GM10248 (cell line): ENCODE measurements at places on chromosomes 16 and 17.

GRCh38 chr16:79265701-79266100, 334.8 kb downstream of the MAF start:
- no peak for DNase-seq

DNA sequence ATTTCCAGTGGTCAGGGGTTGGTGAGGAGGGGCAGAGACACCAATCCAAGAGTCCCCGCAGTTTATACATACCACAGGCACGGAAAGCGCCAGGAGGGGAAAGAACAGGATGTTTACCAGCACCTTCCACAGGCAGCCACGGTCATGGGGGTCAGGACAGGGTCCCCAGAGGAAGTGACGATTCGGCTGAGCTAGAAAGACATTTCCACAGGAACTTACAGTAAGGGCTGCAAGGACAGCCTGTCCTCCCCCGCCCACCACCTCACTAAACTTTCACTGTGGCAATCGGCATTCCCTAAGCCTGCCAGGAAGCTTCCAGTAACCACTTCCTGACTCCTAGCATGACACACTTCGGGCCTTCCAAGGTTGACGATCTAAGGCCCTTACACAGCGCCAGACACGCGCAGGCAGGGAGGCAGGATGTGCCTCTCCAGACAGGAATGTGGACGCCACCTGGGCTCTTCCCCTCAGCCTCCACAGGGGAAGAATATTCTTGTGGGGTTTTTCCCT, 1.2 kb upstream of the MT2A start:
- DNase-seq, result no peak

- DNase-seq, result no peak
These were observed 298.4 kb downstream of the MAP2K6 start for GRCh38 chr17:69712801-69713311.

GRCh38 chr16:67730326-67730725, 11.2 kb upstream of the GFOD2 start:
- DNase-seq, result no peak

DNA sequence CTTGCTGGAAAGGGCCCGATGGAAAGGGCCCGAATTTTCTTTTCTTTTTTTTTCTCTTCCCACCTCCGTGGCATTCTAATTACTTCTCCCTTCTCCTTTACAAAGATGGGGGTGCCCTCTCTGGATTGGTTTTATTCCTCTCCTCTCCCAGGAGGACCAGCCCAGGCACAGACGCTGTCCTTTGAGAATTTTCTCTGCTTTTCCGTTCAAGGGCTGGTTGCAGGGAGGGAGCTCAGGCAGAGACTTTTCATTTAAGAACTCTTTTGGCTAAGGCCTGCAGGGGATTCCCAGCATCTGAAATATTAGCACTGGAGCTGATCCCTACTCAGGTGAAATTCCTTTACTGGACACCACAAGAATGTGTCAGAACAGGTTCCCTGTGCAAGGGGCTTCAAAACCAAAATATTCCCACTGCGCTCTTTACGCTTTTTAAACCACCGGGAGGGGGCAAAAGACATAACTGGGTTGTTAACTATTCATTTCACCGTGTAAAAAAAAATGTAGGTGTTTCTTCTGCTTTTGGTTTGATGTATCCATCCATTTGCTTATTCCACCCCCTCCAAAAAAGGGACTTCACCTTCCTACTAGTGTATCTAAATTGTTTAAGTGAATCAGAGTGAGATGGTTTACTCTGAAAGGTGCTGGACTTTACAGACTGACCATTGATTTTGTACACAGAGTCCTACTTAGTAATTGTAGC, 1.4 kb downstream of the NFAT5 start:
- DNase-seq, result peak; percentile 54

DNA sequence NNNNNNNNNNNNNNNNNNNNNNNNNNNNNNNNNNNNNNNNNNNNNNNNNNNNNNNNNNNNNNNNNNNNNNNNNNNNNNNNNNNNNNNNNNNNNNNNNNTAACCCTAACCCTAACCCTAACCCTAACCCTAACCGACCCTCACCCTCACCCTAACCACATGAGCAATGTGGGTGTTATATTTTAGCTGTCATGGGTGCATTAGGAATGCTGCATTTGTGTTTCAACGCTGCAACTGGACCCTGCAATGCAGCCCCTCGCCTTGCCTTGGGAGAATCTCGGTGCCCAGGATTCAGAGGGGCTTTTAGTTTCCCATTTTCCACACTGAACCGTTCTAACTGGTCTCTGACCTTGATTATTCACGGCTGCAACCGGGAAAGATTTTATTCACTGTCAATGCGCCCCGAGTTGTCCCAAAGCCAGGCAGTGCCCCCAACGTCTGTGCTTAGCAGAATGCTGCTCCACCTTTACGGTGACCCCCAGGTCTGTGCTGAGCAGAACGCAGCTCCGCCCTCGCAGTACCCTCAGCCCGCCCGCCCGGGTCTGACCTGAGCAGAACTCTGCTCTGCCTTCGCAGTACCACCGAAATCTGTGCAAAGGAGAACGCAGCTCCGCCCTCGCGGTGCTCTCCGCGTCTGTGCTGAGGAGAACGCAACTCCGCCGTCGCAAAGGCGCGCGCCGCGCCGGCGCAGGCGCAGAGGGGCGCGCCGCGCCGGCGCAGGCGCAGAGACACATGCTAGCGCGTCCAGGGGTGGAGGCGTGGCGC, 43.3 kb downstream of the POLR3K start:
- DNase-seq, result no peak

GRCh38 chr16:16890964-16891363, 512.0 kb downstream of the NPIPA7 start:
- no peak for DNase-seq

- peak; percentile 41 for DNase-seq
These were observed 646 bp downstream of the CBX2 start for GRCh38 chr17:79778504-79779083.

DNA sequence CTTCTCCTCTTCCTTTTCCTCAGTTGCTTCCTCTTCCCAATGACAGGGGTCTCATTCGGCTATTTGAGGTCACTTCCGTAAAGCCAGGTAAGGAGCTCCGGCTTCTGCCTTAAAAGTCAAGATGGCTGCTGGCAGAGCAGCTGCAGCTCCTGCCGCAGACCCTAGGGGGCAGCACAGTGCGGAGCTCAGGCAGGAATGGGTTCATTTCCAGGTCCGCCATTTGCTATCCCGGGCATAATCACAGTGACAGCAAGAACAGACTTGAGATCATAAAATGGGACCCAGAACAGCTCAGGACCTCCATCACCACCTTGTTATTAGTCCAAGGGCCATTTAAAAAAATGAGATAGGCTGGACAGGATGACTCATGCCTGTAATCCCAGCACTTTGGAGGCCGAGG, 199.5 kb downstream of the ZNF18 start:
- DNase-seq, result no peak

DNA sequence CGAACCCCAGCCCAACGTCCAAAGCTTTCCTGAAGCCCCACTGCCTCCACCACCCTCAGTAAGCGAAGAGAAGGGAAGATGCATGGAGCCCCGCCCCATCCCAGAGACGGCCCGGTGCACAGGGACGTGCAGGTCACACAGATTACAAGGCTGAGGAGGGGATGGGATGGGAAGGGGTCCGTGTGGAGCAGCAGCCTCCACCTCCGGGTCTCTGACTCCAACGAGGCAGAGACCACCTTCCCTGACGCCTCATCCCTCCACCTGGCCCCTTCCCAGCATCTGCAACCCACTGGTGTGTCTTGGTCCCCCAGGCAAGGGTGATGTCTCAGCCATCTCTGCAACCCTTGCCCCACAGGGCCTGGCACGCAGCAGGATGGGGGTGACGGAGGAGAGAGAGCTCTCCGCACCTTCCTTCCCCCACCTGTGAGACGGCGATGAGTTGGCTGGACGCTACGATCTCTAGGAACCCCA, 58.5 kb downstream of the TBC1D16 start:
- no peak for DNase-seq

DNA sequence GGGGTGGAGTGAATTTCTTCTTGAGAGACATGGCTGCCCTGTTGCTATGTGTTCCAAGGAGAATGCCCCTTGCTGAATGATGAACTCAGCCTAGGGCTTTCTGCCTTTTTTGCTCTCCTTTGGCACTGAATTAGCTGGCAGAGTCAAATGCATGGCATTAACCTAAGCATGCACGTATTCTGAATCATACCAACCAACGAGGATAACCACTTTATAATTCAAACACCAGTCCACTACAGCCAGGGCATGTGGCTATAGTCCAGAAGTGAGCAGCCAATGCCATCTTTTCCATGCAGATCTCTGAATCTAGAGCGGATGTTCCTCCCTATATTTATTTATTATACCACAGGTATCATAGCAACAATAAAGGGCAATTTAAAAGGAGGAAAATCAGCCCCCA, 15.7 kb downstream of the TMIGD1 start:
- no peak for DNase-seq

DNA sequence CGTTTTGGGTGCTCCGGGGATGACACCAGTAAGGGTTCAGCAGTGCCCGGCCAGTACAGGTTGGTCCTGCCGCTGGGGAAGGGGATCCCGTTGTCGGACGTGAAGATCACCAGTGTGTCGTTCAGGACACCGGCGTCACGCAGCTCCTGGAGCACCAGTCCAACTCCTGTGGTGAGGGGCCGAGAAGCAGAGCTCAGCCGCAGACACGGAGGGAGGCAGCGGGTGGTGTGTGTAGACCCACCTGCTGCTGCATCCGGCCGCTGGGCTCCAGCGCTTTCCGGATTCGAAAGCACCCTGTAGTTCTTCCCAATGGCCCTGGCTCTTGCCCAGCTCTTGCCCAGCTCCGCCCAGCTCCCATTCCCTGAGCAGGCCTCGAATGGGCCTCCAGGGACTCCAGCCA, 8.0 kb downstream of the SGSH start:
- no peak for DNase-seq
